ENCODE measurements at places on chromosomes 11 and 22.

DNA sequence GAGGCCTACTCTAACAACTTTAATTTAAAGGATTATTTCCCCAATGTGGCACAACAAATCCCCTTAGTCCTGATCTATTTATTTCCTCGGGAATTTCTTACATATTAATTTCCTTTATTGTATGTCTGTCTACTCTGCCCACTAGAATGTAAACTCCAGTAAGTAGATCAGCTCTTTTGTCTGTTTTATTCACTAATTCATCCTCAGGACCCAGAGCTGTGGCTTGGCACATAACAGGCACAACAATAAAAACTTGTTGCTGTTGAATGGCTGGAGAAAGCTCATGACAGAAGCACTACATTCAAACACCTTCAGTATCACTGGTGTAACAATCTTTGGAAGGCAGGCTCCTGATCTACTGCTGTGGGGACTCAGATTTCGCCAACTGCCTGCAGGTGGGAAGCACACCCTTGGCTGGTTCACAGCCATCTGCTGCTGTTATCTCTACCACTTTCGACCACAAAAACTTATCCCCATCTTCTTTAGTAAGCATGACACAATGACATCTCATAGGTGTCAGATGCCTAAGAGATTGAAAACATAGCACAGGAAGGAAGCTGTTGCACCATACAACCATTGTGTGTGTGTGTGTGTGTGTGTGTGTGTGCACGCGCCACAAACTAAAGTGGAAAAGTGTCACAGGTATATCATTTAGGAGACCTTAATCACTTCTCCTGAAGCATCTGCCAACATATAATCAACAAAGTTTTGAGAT lies 11.9 kb downstream of the HIRA start:
- DNase-seq, result no peak

DNA sequence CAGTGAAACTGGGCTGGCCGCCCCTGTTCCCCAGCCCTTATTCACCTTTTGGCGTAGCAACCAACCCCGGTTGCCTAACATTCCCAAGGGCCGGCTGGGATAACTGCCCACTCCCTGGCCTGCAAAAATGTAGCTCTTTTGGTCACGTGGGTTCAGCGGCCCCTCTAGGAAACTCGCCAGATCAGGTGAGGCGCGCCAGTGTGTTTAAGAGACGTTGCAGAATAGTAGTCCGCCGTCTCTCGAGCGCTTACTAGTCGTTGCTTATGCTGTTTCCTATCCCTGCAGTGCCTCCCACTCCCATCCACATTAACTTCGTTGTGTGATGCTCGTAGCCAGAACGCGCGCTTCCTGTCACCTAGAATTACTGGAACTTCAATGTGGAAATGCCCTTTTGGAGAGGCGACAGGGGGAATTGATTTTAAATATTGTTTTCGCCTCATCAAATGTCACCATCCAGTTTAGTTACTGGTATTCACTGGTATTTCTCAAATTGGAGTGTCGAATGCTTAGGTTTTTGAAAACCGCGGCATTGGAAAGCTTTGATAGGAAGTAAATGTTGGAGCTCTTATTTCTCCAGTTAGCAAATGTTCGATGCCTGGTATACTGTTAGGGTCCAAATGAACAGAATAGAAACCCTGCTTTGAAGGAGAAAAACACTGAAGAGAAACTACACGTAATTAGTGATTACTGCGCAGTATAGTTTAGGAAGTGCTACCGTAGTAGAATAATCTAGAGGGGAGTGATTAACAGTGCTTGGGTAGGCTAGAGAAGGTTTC lies 823 bp downstream of the CEP57 start:
- DNase-seq, result peak; percentile 40

DNA sequence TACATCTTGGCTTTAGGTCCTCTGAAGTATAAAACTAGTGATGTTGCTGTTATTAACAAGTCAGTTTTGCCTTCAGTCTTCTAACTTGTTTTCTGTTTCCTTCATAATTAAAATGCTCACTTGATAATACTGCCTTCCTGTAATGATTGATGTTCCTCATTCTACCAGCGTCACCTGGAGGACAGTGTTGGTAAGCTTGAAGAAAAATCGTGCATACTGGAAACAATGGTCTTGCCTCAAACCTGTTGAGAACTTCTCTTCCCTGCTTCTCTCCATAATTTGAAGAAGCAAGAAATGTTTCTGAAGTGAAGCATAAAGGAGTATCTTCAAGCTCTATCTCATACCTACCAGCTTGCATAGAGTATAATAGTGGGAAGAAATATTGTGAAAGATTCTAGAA lies 3.0 kb downstream of the YWHAH start:
- no peak for DNase-seq

DNA sequence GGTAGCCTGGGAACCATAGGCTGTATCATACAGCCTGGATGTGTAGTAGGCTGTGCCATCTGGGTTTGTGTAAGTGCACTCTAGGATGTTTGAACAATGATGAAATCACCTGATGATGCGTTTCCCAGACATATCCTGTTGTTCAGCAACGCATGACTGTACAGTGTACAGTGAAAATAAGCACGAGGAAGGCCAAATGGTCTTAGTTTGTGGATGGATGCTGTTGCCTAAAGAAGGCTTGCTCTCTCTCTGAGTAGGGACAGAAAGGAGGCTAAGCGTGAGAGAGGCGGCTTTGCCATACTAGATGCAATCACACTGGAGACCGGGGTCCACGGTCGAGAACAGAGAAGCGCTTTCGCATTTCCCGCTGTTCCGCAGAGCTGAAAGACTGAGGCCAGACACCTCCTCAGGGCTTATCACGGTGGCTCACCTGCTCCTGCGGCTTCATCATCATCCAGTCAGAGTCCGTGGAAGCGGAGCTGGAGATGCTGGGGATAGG lies 27.6 kb upstream of the APLP2 start:
- DNase-seq, result peak; percentile 66

- DNase-seq, result no peak
These were observed 70.5 kb downstream of the MPPED1 start for GRCh38 chr22:43482318-43482625.

GRCh38 chr11:107840129-107840484 lies 18.5 kb downstream of the SLC35F2 start:
- no peak for DNase-seq

- no peak for DNase-seq
These were observed 9.1 kb downstream of the AP5B1 start for GRCh38 chr11:65771589-65772112.

GRCh38 chr11:10095412-10096208 lies 198.4 kb downstream of the SBF2 start:
- no peak for DNase-seq

DNA sequence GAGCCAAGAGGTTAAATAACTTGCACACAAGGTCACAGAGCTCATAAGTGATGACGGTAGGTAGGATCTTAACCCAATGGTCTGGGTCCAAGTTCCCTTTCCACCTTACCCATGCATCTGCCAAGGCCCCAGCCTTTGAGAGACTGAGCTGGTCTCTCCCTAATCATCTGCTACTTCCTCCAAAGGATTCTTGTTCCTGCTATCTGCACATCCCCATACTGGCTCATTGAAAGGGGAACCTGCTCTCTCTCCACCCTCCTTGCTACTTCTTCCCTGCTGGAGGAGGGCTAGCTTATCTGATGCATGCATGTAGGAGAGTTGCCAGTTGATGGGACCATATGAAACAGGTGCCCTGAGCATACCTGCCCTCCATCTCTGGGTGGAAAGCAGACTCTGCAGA lies 47.7 kb downstream of the COMMD9 start:
- no peak for DNase-seq

GRCh38 chr22:43449831-43450225 lies 38.0 kb downstream of the MPPED1 start:
- no peak for DNase-seq

GRCh38 chr11:64378335-64378880 lies 19.4 kb downstream of the RPS6KA4 start:
- DNase-seq, result no peak

GRCh38 chr11:128697645-128698174 lies 3.8 kb downstream of the FLI1 start:
- DNase-seq, result no peak

GRCh38 chr11:64321533-64321932 lies 3.6 kb downstream of the PRDX5 start:
- no peak for DNase-seq

GRCh38 chr11:62545437-62546243 lies 966 bp downstream of the AHNAK start:
- peak; percentile 86 for DNase-seq

DNA sequence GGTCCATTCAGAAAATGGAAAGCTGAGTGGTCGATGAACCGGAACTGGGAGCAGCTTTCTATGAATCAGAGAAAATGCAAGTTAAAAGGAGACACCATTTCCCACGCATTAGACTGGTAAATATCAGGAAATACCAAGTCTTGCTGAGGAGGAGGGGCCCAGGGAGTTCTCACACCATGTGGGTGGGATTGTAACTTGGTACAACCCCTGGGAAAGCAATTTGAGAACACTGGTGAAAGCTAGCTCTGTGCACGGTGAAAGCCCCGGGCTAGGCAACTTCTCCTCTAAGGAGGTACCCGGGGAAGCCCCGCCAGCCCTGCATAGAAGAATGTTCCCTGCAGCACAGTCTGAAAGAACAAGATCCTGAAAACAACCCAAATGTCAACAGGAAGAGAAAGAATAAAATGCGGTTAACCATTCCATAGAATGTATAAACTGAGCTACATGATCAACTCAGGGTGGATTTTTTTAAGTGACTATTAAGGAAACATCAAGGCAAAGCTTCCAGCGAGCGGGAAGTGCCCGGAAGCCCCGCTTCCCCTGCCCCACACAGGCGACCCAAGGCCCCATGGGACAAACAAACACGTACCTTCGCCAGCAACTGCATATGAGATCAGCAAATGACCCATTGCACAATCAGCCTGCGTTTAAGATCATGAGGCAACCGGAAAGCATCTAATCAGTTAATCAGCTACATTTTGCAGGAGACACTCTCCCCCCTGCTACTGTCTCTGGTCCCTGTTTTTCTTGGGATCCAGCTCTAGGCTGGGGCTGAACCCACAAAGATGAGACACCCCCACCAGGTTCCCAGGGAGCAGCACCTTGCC lies 11.3 kb downstream of the SHANK2 start:
- DNase-seq, result no peak

- no peak for DNase-seq
These were observed 2.8 kb downstream of the VWCE start for GRCh38 chr11:61292356-61292755.

- DNase-seq, result no peak
These were observed 6.8 kb upstream of the ACY3 start for GRCh38 chr11:67657300-67657699.

- no peak for DNase-seq
These were observed 7.7 kb upstream of the FLI1 start for GRCh38 chr11:128686021-128686741.

- no peak for DNase-seq
These were observed 1589.4 kb upstream of the TENM4 start for GRCh38 chr11:81030186-81030585.

GRCh38 chr22:27952091-27952490 lies 33.0 kb upstream of the PITPNB start:
- no peak for DNase-seq

DNA sequence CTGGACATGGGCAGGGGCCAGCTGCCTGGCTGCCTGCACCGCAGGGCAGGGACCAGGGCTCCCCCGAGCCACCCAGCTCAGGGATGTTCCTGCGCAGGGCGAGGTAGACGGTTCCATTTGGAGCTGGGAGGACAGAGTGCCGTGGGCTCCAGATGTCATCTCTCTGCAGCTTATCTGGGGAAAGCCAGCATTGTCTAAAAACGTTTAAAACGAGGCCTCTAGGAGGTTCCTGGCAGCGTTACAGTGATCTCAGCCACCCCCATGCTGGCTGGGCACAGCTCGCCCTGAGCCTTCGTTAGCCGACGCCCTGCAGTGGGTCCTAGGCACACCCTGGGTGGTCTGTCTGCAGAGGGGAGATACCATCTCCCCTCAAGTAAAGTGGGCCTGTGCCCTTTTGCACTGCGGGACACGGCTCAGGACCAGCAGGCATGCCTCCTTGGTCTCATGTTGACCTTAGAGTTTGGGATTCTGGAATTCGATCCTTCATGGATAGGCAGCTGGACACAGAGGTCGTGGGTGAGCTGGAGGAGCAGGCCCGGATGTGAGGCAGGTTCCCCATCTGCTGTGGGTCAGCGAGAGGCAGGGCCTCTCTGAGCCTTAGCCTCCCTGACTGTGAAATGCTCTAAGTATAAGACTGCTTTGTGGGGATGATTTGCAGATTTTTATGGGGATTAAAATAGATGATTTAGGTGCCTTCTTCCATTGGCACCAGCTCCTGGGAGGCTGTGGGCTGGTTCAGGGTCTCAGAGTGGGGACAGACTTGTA lies 14.1 kb downstream of the SYNGR1 start:
- no peak for DNase-seq

DNA sequence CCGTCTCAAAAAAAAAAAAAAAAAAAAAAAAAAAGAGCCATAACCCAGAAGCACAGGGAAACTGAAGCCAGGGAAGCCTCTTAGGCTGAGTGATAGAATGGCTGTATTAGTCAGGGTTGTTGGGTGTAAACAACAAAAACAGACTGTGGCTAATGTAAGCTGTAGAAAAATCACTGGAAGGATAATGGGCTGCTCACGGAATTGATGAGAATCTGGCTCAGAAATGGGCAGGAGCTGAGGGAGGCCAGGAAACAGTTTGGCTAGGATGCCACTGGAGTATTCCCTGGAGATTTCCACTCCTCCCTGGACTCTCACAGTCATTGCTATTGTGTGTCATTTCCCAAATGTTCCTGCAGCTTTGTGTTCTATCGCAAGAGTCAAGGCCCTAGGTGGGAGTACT lies 22.4 kb downstream of the SLC22A6 start:
- DNase-seq, result no peak

GRCh38 chr22:28909375-28909774 lies 26.0 kb downstream of the ZNRF3 start:
- no peak for DNase-seq

DNA sequence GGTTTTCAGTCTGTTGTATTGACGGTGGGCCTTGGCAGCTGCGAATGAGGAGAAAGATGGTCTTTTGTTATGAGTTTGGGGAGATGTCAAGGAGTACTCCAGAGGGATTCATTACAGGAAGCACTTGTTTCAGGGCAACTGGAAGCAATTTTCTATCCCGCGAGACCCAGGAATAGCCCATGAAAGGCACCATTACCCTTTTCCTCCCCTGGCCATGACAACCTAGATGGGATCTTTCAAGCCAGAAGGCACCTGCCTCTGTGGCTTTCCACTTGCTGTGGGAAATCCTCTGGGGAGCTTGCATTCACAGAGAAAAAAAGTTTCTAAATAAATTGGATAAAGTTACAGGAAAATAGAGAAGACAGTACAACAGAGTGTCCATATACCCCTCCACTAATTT lies 2.7 kb downstream of the ZNF215 start:
- no peak for DNase-seq

- DNase-seq, result no peak
These were observed 51.1 kb downstream of the RTN4R start for GRCh38 chr22:20216863-20217499.

DNA sequence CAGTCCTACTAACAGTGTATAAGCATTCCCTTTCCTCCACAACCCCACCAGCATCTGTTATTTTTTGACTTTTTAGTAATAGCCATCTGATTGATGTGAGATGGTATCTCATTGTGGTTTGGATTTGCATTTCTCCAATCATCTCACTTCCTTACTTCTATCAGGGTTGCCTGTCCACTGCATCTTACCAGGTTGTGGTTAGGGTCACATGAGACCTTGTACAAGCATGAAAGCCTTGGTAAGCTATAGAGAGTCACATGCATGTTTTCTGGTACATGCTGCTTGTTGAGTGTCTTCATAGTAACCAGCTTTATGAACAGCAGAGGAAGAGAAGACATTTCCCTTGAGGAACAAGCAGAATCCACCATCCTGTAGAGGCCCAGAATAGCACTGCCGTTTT lies 102.9 kb upstream of the PAX6 start:
- no peak for DNase-seq

Measured in SW 1271 (cell line).